Vagina (tissue), 2 donors: ENCODE measurements at places on chromosomes 7 and 10. TPM values are rescaled to one million over a fixed set of nuclear protein-coding genes. Genes with fewer than 3 reads are reported as not detected.

DNA sequence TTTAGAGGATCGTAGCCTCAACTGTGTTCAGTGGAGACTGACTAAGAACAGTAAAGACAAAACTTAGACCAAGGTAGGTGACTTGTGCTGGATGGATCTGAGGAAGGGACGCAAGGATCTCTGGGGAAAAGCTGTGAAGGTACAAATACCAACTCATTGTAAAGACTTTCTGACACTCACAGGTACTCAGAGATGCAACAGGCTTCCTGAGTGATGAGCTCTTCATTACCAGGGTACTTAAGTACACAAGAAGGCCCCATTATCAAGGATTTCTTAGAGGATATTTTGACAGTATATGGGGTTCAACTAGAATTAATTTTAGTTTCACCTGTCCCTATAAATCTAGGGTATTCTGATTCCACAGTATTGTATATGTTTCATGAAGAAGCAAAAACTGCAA is 440.7 kb downstream of the PLXDC2 start:
- no peak for DNase-seq

The RARRES2 gene
- total RNA-seq: 305 TPM

DNA sequence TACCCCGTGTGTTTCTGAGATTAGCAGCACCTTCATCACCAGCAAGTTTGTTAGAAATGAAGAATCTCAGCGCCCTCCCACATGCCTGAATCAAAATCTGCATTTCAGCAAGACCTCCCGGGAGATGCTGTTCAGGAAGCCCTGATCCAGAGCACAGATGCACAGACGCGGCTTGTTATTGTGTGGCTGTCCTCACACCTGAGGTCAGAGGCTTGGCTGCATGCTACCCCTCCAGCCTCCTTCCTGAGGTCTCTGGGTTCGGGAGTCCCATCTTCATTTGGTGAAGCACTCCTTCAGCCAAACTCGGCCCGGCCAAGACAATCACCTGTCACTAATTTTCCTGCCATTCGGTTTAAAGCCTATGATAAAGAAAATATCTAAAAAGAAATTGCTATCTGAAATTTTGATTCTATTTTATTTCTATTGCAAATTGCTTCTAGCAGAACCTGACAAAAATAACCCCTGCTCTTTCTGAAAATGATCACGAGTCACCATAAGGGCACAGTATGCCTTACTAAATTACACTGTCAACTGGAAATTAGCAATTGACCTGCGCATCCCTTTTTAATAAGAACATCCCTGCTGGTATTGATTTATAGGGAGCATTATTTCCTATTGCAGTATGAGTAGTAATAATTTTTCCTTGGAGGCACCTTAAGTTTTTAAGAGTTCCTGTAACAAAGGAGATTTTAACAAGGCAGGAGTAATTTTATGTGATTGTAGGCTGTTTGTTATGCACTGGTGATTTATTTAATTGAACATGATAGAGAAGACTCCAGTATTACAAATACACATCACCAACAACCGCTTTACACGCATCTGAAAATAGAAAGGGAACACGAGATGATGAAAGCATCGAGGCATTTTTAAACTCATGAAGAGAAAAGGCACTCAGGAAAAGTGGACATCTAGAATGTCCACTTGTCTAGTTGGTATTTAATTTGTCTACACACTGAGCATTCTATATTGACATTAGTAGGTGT is 49.5 kb downstream of the VSTM2A start:
- no peak for DNase-seq

The NME8 gene
- total RNA-seq: not detected

- no peak for DNase-seq
Observed at GRCh38 chr10:125607689-125608290, 75.2 kb downstream of the TEX36 start.

DNA sequence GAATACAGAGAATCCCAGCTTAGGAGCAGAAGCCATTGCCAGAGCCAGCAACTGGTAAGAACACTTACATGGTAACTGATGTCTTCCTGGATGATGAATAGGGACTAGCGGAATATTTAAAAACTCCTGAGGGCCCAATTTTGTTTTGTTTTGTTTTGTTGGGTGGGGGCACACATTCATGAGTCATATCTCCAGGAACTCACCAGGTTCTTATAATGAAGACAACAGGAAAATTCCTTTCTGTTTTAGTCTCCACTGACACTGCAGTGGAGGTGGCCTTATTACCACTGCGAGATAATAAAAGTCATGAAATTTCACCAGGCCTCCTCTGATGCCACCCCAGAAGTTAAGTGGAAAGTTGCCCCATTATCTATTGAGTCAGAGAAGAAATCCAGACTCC is 6.6 kb upstream of the CUZD1 start:
- DNase-seq: no peak

The DDC gene
- 1.7 TPM for total RNA-seq

- DNase-seq: no peak
Observed at GRCh38 chr7:77542409-77542808, 5.3 kb downstream of the PTPN12 start.

DNA sequence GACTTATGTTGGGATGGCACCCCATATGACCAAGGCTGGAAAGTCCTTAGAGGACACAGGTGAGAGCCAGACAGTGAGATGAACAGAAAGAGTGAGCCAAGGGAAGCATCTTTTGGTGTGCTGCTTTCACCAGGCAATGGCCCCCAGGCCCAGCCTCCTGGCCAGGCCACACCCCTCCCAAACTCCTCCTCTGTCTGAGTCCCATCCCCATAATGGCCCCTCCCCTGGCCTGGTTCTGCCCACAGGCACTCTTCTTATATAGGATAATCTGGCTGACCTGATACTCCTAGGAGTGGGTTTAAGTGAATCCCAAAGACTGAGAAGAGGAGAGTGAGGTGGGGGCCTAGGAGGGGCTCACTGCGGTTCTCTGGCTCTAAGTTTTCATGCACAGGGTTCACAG is 252.5 kb downstream of the RPS24 start:
- no peak for DNase-seq
